NCI-H187 treated with DMSO at 0.1 percent for 48 hours (cell line): ENCODE measurements at places on chromosomes 1 and 21.

DNA sequence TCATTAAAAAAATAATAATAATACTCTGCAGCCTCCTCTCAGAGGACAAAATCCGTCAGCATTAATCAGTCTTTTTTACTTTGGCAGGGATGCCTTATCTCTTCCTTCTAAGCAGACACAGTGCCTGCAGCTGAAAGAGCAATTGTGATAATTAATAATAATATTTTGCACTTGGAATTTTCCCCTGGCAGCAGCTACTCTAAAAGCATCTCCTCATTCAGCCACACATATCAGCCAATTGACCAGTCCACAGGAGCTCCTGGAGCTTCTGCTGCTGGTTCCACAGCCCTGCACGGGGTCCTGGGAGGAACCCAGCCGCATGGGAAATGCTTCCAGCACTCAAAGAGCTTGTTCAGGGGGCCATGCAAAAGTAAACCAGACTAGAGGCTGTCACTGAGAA lies 31.0 kb upstream of the VWA5B1 start:
- no peak for DNase-seq

- DNase-seq: peak; percentile 100
Observed at GRCh38 chr1:186082235-186082937, 292.7 kb downstream of the TPR start.

- no peak for DNase-seq
Observed at GRCh38 chr1:10415211-10415930, 14.9 kb upstream of the CENPS start.

DNA sequence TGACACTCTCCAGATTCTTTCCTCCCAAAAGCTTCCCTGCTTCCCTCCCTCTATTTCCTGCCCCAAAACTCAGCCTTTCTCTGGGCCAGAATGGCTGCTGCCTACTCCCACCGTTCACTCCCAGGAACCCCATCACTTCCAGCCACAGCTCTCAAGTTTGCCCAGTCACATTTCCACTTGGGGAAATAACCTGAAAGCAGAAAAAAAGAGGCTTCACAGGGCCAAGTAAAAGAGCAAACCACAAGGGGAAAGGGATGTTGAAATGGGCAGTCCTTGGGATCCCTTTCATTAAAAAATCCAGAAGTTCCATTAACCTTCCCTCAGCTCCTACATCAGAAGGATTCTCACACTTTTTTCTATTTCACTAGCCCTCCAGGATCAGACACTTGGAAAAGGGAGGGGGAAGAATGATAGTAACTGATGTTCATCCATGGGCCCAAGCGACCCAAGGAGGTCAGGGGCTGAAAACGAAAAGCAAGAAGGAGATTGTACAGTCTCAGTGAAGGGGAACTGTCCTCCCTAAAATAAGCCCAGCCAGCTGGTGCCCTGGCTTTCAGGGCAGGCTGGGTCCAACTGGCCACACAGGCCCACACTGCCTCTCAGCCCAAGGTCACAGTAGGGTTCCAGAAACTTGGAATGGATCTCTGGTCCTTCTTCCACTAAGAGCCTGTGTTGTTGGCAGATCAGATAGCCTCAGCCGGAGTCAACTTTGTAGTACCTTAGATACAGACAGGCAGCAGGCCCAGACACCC lies 49.7 kb downstream of the DMAP1 start:
- DNase-seq: no peak

GRCh38 chr1:179924268-179924667 lies 30.3 kb upstream of the CEP350 start:
- DNase-seq: no peak

DNA sequence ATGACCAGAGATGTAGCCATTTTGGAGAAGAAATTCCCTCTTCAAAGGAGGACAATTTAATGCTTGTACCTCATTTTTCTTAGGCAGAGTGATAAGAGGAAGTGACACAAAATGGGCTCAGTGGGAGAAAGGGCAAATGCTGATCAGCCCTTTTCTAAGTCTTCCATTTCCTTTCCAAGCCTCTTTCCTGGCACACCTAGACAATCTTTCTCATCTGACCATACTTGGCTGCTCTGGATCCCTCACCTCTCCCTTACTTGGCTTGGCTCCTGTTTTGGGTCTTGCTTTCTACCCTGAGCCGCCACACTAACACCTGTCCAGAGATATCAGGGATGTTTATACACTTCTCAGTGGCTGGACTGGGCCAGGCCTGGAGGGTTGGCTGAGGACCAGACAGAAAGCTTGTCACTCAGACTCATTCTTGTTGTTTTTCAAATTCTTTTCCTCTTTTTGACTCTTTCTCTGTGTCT lies 13.1 kb downstream of the TXNIP start:
- DNase-seq: no peak

- DNase-seq: no peak
Observed at GRCh38 chr1:25503551-25504426, 39.6 kb upstream of the LDLRAP1 start.

GRCh38 chr1:64598100-64598571 lies 128.2 kb downstream of the CACHD1 start:
- DNase-seq: no peak

- DNase-seq: no peak
Observed at GRCh38 chr1:203473281-203473680, 2.3 kb upstream of the PRELP start.

GRCh38 chr1:89339039-89339438 lies 24.8 kb upstream of the GBP6 start:
- DNase-seq: no peak

- DNase-seq: no peak
Observed at GRCh38 chr1:41658431-41659158, 174.1 kb upstream of the EDN2 start.

- no peak for DNase-seq
Observed at GRCh38 chr21:45292399-45293219, 4.9 kb upstream of the POFUT2 start.

GRCh38 chr1:55402671-55403464 lies 187.7 kb upstream of the USP24 start:
- no peak for DNase-seq

GRCh38 chr1:105909811-105910210 lies 1146.7 kb upstream of the PRMT6 start:
- DNase-seq: no peak

GRCh38 chr1:229087906-229088305 lies 183.0 kb upstream of the RAB4A start:
- DNase-seq: no peak

DNA sequence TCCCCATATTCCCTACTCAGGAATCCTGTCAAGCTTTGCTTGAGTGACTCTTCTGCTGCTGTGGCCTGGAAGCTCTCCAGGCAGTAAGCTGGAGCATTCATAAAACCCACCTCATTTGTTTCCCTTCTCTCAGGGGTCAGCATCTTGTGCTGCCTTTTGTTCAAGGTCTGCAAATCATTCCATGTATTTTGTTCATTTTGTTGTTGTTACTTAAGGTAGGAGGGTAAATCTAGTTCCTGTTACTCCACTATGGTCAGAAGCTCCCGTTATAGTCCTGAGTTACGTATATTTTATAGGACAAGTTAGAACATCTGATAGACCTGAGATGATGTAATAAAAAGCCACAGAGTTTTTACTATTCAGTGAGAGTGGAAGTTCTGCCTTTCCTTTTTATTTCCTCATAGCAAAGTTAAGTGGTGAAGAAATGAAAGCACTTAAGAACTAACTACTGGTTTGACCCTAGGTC lies 9.9 kb downstream of the SYNJ1 start:
- DNase-seq: no peak

- no peak for DNase-seq
Observed at GRCh38 chr1:115927971-115928370, 48.3 kb upstream of the SLC22A15 start.

DNA sequence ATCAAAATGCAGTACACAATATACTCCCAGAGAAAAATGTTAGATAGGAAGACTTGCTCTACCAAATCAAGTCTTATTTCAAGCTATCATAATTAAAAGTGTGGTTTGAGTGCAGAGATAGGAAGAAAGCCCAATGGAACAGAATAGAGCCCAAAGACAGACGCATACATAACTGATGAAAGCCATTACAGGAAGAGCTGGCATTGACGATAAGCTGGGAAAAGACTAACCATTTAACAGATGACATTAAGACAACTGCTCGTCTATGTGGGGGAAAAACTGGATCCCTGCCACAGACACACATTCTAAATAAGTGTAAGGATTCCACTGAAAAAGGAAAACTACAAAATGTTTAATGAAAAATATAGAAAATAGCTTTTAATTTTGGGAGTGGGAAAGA lies 85.5 kb downstream of the NGF start:
- no peak for DNase-seq

DNA sequence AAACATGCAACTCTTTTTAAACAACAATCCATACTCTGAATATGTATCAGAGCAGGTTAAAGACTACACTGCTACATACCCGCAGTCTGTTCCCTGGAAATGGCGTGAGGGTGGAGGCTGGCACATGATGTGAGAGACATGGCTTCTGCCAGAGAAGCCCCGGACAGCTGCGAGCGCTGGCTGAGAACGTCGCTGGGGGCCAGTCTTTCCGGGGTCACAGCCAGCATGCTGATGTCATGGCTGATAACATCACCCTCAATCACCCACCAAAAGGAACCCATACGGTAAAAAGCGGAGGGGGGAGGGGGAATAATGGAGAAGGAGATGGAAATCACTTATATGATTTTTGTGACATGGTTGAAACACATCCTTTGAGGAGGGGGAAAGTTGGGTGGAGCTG lies 29.1 kb downstream of the C1orf198 start:
- no peak for DNase-seq

DNA sequence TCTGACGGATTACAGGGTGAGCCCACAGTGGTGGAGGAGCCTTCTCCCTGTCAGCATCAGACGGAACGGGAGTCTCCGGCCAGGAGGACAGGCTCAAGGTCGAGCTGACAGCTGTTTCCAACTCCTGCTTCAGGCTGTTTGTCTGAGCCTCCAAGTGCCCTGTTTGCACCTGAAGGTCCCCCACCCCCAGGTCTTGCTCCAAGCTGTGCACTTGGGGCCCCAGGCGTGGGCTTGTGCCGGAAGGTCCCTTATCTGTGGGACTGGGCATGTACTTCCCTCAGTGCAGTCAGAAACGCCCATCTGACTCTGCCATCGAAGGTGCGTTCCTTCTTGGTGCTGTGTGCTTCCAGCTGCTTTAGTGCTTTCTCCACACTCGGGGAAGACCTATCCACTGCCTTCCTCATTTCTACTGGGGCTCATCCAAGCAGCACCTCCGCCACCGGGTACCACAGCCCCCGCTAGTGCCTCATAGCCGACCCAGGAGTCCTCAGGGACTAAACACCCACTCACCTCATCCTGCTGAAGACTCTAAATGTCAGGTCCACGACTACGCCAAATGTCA lies 29.5 kb upstream of the CR2 start:
- DNase-seq: no peak

DNA sequence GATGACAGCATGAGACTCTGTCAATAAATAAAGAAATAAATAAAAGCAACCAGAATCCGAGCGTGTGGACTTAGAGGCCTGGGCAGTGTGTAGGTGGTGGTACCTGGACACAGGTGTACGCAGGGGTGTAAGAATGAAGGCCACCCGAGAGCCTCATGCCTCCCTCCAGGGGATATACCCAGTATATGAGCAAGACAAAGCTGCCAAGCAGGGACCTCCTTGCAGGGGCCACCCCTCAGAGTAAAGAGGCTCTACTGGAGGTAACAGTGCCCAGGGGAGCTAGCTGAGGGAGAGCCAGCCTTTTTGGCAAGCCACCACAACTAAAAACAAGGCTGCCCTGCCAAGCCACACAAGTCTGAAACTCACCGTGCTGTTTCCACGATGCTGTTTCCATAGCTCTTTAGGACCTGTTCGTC lies 179.2 kb upstream of the RAB4A start:
- DNase-seq: no peak

- no peak for DNase-seq
Observed at GRCh38 chr1:230563591-230563990, 78.7 kb upstream of the COG2 start.

DNA sequence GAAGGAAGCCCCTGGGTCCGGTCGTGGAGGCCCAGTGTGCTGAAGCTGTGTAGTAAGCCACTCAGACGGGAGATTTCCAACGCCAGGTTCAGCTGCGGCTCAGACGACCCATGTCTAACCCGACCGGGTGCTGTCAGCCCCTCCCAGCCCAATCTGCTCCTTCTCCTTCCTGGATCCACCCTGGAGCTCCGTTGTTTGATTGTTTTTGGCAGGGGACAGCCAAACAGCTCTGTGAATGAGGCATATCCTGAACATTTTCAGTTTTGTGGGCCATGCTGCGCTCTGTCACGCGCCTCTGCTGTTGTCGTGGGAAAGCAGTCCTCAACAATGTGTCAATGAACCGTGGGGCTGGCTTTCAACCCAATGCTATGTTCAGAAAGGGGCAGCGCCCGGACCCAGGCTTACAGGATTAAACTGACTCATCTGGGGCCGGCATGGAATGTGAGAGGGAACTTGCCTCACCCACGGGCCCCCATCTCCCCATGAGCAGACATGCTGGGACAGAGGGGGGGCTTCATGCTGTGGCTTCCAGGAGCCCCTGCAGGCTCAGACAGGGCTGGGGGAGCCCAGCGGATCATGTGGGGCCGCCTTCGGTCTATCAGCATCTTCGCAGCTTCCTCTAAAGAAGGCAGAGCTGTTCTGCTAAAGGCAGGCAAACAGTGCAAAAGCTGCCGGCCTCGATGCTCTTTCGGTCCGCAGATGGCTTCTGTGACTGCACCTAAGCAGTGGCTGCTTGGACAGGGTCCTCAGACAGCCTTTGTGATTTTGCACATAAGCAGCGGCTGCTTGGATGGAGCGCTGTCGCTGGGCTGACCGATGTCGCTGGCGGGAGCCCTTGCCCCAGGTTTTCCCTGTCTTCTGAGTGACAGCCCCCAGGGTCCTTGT lies 101.7 kb downstream of the RIPK4 start:
- no peak for DNase-seq
